ENCODE measurements at places on chromosomes 12 and 14.

DNA sequence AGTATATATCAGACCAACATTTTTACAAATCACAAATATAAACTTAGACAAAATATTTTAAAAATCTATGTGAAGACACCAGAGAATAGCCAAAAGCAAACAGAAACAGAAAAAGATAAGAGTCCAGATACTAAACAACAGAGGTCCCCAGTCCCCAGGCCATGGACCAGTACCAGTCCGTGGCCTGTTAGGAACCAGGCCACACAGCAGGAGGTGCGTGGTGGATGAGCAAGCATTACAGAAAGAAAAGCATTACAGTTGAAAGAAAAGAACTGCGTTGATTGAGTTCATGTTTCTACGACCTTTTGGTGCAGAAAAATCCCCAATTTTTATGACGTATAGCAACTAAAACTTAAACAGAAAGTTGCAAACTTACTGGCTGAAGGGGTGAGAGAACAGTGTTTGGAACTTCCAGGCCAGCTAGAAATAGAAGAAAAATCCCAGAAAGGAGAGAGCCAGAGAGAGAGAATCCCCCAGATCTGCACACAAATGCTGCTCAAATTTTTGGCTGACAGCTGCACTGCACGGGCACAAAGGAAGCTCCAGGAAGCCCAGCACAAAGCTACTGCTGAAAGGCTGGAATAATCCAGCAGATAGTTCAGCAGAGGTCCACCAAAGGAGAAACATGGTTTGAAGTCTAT is 159.6 kb upstream of the C14orf180 start:
- no peak for DNase-seq

- peak; percentile 40 for DNase-seq
Measured at GRCh38 chr12:75329918-75330826, at the start of gene CAPS2. Gene CAPS2, minus strand, starts transcription at chr12:75330324. Its CDS starts 3,826 bp downstream, at chr12:75326498.

- no peak for DNase-seq
Measured at GRCh38 chr12:5328669-5329517, 103.0 kb upstream of the NTF3 start.

GRCh38 chr12:16636435-16637055 is 30.6 kb upstream of the LMO3 start:
- no peak for DNase-seq

- DNase-seq: no peak
Measured at GRCh38 chr12:92987846-92988621, 58.9 kb upstream of the EEA1 start.

- DNase-seq: no peak
Measured at GRCh38 chr14:30748343-30748742, 126.0 kb upstream of the COCH start.

GRCh38 chr12:33472299-33472698 is 32.7 kb upstream of the SYT10 start:
- no peak for DNase-seq

- no peak for DNase-seq
Measured at GRCh38 chr12:123078120-123078465, 72.8 kb downstream of the PITPNM2 start.

DNA sequence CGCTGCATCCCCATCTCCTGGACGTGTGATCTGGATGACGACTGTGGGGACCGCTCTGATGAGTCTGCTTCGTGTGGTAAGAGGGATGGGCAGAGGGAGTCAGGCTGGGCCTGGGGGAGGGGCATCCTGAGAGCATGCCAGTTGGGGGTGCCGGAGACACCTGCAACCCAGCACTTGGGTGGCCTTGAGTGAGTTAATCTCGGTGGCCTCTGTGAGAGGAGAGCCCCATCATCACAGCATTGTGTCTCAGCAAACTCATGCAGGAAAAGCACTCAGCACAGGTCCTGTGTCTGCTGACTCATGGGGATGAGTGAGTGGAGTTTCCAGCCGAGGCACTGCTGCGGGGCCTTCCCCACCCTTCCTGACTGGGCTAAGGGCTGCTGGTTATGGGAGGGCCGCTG is 19.6 kb upstream of the LRP1-AS start:
- DNase-seq: no peak

- DNase-seq: no peak
Measured at GRCh38 chr12:93572712-93573551, 457 bp downstream of the SOCS2 start.

DNA sequence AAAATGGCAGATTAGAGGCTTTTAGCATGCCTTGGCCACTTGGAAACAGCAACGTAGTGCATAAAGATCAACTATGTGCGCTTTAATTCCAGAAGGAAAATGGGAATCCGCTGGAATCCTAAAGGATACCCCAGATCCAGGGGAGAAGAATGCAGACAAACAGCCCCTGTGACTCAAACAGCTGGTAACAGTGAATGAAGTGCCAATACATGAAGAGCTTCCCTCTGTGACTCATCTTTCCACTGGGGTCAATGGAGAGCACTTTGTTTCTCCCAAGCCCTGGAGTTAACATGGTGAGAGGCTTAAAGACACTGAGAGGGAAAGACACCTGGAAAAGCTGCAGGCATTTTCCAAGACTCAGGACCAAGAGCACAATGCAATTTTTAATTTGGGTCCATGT is 263.1 kb downstream of the CEP128 start:
- DNase-seq: no peak

GRCh38 chr12:14558473-14558959 is 9.2 kb downstream of the PLBD1 start:
- no peak for DNase-seq

GRCh38 chr14:55221186-55221585 is 29.8 kb upstream of the DLGAP5 start:
- no peak for DNase-seq

GRCh38 chr12:51950682-51951198 is 759 bp upstream of the ACVR1B start:
- no peak for DNase-seq

GRCh38 chr14:101020834-101021370 is 117.4 kb upstream of the RTL1 start:
- DNase-seq: no peak

DNA sequence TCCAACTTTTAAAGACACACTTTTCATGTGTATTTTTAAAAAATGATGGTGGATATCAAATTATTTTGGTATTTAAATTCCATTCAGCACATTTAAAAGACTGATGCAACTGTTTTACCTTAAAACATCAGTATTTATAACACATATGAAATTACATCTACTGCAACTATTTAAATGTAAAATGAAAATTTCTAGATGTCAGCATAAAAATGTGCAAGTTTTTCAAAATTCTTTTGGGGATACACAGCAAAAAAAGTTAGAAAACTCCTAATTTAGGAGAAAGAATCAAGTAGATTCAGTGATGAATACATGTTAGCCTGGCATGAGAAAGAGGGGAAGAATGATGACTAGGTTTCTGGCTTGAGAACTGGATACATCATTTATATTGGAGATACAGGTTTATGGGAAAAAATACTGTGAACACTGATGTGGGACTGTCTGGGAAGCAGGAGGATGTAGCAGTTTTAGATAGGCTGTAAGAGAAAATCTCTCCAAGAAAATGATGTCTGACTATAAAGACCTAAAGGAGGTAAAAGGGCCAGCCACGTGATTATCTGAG is 9.2 kb downstream of the SOS2 start:
- no peak for DNase-seq
